ENCODE measurements at places on chromosomes 5 and 9.

DNA sequence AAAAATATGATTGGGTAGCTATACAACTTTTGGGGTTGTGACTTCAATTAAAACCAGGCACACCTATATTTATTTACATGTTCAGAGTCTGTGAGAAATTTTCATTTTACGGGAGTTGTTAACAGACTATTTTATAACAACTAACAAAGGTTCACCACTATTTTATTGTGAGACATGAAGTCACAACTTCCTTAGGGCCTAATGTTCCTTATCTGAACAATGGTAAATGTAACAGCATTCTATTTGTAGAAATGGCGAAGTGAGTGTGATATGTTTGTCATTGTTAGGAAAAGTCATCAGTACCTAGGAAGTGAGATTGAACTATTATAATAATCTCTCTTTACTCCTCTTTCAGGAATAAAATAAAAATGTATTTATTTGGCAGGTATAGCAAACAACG is 67.4 kb downstream of the CSNK1G3 start:
- no peak for DNase-seq

DNA sequence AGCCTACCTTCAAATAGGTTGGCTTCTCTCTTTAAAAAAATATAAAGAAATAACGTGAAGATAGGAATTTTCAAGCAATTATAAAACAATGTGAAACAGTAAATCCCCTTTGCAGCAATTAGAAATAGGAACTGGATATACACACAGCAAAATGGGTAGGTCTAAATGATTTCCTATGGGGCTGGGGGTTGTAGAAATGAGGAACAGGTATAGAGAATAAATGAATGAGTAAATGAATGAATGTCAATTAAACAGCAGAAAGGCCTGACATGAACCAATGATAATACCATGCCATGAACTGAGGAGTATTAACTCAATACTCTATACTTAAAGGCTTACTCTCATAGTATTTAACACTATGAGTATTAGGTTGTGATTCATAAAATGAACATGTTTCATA is 21.6 kb downstream of the SSBP2 start:
- no peak for DNase-seq

DNA sequence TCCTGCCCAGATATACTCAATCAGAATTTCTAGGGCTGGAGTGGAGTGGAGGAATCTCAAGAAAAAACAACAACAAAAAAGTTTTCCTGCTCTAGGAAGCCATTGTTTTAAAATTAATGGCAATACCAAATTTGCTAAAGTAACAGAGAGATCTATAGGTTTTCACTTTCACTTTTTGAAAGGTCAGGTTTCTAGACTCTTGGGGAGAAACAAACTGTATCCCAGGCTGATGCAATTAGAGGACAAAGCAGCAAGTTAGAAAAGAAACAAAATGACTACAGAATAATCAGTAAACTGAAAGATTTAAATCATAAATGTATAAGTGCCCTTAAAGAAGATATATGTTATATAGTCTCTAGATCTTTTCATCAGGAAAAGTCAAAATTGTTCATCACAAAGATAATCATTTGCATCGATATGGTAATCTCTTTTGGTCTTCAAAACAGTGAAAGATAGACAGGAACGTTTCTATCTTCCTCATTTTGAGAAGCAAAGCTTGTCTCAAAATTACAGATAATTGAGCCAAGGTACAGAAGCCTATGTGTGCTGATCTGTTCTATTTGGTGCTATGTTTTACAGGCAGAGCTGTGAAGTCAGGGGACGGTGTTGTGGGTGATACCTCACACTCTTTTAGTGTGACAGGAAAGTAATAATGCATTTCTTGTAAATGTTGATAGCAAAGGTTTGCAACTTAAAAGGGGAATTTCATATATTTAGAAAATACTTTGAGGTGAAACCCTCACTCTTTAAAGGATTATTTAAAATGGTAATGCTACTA is 1746.6 kb upstream of the C9orf72 start:
- DNase-seq, result no peak

DNA sequence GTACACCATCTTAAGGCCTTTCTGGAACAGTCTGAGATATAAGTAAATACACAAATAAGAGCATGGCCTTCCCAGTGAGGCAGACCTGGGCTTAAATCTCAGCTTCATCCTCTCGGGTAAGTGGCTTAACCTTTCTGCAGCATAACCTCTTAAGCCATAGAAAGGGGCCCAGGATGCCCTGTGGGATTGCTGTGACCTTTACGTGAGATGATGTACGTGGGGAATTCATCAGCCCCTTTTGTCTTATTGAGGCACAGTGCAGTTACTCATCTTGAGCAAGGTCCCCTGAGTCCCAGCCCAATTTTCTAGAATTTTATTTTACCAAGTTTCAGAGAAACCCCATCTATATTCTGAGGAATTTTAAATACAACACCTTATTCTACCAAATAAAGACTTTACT is 92.2 kb downstream of the PDE8B start:
- no peak for DNase-seq

DNA sequence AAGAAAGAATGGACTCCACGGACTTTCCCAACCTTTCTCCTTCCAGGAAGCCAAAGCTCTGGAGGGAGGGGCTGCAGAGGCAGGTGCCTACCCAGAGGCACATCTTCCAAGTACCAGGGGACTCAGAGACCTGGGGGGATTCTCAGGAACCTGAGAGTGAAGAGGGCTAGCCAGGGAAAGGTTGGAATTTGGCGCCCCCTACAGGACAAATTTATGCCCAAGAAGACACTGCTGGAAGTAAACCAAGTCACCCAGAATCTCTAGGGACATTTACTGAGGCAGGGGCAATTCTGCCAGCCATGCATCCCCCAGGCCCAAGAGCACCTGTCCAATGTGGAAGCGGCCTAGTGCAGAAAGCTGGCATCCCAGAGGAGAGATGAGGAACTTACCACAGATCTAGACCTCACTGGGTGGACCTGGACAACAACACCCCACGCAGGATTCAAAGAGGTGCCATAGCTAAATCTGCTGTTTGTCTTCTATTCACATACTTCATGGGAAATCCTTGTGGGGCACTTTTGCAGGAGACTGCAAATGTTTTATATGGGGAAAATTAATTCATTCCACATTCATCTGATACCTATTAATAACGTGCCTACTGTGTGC is 25.9 kb upstream of the IDNK start:
- DNase-seq, result peak; percentile 66
